ENCODE measurements at places on chromosomes 1 and 21.

DNA sequence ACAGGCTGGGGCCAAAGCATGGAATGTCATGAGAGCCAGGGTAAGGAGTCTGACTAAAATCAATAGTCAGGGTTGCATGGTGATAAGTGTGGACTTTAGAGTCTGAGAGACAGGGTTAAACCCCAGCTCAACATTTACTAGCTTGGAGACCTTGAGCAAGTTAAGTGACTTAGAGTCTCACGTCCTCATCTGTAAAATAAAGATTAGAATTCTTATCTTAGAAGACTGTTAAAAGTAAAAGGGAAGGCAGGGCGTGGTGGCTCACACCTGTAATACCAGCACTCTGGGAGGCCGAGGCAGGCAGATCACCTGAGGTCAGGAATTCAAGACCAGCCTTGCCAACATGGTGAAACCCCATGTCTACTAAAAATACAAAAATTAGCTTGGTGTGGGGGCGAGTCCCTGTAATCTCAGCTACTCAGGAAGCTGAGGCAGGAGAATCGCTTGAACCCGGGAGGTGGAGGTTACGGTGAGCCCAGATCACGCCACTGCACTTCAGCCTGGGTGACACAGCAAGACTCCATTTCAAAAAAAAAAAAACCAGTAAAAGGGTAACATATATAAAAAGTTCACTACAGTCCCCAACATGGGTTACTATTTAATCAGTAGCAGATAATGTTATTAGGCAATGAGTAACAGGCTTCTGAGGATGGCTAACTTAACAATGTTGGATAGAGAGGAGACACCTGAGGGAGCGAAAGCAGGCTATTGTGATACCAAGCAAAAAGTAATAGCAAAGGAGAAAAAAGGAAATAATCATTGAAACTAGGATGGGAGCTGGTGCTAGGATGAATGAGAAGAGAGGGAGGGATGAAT, 20.8 kb downstream of the TMCO1 start:
- DNase-seq: no peak

GRCh38 chr1:81974883-81975555, 174.3 kb downstream of the ADGRL2 start:
- no peak for DNase-seq

GRCh38 chr1:150973258-150973835, 1.3 kb downstream of the CERS2 start:
- DNase-seq: no peak

GRCh38 chr1:23568608-23569383, 9.5 kb upstream of the ID3 start:
- no peak for DNase-seq

- DNase-seq: no peak
Observed at GRCh38 chr1:112971006-112971405, 15.0 kb upstream of the SLC16A1 start.

DNA sequence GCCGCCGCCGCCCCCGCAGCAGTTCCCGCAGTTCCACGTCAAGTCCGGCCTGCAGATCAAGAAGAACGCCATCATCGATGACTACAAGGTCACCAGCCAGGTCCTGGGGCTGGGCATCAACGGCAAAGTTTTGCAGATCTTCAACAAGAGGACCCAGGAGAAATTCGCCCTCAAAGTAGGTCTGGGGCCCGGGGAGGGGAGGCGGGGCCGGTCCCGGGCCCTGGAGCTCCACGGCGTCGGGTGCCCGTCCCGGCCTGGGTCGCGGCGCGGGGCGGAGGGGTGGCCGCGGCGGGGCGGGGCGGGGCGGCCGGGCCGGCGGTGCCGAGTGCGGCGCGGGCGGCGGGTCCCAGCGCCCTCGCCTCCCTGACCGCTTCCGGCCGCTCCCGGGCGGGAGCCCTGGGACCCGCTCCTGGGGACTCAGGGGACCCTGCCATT, 646 bp downstream of the MAPKAPK2 start:
- DNase-seq: peak; percentile 35

- DNase-seq: no peak
Observed at GRCh38 chr21:22355949-22356348, 1357.7 kb downstream of the NCAM2 start.

GRCh38 chr1:59052166-59052590, 244.7 kb upstream of the FGGY start:
- DNase-seq: no peak

DNA sequence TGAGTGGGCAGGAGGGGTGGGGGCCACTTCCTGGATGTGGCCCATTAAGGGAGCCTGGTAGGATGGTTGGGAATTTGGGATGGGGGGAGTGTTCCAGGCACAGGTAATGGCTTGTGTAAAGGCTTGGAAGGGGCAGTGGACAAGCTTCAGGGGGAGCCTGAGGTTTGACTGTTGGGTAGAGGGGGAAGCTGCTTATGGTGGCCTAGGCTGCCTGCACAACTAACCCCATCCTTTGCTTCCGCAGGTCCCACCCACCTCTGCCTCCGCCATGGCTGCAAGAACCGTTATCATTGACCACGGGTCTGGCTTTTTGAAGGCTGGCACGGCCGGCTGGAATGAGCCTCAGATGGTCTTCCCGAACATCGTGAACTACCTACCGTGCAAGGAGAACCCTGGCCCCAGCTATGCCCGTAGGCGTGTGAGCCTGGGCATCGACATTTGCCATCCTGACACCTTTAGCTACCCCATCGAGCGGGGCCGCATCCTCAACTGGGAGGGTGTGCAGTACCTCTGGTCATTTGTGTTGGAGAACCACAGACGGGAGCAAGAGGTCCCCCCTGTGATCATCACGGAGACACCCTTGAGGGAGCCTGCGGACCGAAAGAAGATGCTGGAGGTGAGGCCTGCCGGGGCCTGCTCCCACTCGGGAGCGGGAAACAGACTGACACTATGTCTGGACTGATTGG, 67.8 kb downstream of the ACTL8 start:
- DNase-seq: no peak
